ENCODE measurements at places on chromosomes 5 and 9. TPM values are rescaled to one million over a fixed set of nuclear protein-coding genes. Genes with fewer than 3 reads are reported as not detected.

GRCh38 chr5:137754961-137755762, 999 bp upstream of the HNRNPA0 start:
- no peak for DNase-seq

DNA sequence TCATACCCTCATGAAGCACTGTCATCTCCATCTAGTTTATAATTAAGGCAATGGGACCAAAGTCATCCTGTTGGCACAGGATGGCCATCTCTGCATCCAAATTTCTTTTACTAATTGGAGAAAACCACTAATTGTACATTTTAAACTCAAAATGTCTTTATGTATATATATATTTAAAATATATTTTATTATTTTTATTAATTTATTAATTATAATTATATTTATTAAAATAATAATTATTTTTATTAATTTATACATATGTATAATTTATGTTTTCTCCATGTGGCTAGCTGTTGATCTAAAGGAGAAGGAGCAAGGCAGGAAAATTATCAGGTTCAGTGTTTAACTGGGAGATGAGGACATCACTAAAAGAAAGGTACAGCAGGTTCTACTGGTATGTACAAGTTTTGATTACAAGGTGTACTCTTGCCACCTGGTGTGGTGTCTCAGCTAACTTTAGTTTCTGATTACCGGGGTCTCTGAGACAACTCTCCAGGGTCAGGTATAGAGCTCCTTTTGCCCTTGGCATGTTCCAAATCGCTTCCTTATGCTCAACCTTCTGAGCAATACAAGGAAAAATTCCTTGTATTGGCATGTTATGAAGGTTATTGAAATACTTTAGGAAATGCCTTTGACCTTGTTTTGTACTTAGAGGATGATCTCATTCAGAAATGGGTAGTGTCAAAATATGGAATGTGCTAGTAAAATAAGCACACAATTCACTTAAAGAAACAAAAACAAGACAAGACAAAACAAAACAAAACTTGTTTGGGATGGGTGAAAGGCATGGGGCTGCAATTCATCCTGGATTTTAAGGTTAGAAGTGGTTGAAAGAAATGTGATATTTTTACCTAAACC, 79.6 kb downstream of the GHR start:
- no peak for DNase-seq

GRCh38 chr5:157748760-157749461, 5.4 kb downstream of the LSM11 start:
- DNase-seq: no peak

Gene HAPLN1
- polyA plus RNA-seq: not detected

GRCh38 chr5:54037205-54037604, 273.2 kb downstream of the ARL15 start:
- DNase-seq: no peak

- peak; percentile 36 for DNase-seq
These were observed 413 bp downstream of the JADE2 start for GRCh38 chr5:134525683-134526482.

GRCh38 chr9:128001779-128002298, 21.1 kb upstream of the EEIG1 start:
- no peak for DNase-seq

DNA sequence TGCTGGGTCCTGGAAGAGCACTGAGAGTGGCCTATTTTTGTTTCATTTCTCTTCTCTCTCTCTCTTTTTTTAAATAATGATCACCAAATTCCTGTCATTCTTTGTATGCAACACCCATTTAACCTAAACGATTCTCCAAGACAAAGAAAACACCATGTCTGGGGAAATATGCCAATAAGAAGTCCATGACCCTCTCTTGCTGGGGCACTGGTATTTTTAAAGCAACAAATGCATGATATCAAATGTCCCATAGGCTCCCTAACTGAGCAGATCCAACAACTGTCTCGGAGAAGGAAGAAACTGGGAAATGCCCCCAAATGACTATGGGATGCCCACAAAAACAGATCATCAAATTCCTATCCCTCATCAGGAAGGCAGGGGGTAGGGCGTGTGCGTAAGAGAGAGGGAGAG, 567.4 kb downstream of the CCDC171 start:
- no peak for DNase-seq

DNA sequence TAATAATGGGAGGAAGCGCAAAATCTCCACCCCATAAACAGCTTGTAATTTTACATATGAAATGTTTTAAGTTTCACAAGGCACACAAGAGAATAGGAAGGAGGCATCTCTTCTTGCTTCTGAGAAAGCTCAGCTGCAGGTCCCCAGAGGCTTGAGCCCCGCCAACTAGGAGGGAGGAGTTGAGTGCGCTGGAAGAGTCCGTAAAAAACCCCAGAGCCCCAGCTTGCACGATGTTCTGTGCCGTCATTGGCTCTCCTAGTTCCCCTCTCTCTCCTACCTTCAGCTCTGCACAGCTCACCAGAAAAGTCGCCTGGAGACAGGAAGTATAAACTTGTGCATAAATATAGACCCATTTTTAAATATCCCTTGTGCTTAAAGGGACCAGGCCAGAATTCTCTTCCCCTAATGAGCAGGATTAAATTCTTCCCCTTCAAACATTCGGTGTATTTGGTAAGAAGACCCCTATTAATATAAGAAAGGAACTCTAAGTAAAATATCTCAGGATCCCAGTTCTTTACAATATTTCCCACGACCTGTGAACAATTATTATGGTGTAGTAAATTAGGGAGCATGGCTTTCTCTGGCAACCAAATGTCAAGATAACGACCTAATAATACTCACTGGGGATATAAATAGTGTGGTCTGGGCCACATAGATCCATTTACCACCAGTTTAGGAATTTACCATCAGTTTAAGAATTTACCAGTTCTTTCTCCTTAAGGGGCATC, 13.7 kb downstream of the GLRX start:
- peak; percentile 89 for DNase-seq

GRCh38 chr9:115114546-115114945, 3.4 kb downstream of the TNC start:
- no peak for DNase-seq

Gene CAVIN4
- not detected for polyA plus RNA-seq

Gene LYRM7
- 11.8 TPM for polyA plus RNA-seq

DNA sequence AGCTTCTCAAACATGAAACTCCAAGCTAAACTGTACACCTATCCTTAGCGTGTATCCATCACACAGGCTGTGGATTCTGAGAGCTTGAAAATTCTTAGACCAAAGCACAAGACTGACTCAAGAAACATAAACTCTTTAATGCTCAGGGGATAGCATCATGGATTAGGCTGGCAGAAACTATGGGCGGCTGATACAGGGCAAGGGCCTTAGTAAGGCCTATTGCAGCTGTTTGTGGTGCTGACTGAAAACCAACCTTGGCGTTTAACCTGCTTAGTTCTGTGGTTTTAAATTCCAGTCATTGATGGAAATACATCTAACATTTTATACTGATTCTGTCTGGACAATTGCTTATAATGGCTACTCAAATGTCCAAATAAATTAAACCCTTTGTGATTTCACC, 183.7 kb downstream of the TLR4 start:
- no peak for DNase-seq

GRCh38 chr9:18433620-18434019, 40.3 kb upstream of the ADAMTSL1 start:
- no peak for DNase-seq

Gene BTNL8
- polyA plus RNA-seq: not detected

Gene LVRN
- polyA plus RNA-seq: not detected

GRCh38 chr5:108061941-108062340, 320.0 kb downstream of the FBXL17 start:
- DNase-seq: no peak

Gene WNK2
- not detected for polyA plus RNA-seq

Gene SPEF2
- polyA plus RNA-seq: 7.3 TPM

DNA sequence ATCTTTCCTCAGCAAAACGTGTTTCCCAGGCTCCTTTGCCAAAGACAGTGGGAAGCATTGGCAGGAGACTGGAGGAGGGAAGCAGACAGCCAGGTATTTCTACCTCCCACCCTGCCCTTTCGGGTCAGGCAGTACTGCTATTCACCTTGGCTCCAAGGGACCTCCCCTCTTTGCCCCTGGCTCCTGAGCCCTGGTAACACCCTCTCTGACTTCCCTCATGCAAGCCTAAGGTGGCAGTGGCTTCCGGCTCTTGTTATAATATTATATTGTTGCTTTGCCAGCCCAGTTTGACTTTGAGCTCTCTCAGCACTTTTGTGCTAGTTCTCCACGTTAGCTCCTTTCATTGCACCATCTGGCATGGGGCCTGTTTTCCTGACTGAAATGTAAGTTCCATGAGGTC, 81.6 kb upstream of the IFNK start:
- no peak for DNase-seq

Gene HTR1A
- polyA plus RNA-seq: not detected

Gene PDE6A
- not detected for polyA plus RNA-seq

GRCh38 chr5:100615362-100615761, 80.2 kb downstream of the FAM174A start:
- DNase-seq: no peak

GRCh38 chr5:171848486-171848885, 62.9 kb downstream of the SMIM23 start:
- no peak for DNase-seq

GRCh38 chr5:66646570-66646969, 50.4 kb downstream of the MAST4 start:
- no peak for DNase-seq

Gene PTTG1
- polyA plus RNA-seq: 11.8 TPM

DNA sequence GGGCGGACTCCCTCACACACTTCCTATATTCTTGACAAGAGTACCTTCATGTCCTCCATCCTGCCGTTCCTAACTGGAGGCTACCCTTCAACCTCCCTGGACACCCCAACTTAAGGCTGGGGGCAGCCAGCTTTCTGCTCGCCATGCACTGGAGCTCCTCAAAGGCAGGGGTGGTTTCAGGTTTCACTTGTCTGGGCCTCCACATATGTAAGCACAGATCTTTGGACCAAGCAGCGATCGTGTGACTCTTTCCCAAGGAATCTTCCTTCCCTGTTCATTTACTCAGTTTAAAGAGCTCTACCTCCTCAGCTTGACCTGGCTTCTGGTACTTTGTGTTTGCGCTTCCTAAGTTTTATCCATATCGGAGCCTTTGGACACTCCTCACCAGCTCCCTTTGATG, 34.2 kb upstream of the TRPC7 start:
- DNase-seq: no peak

DNA sequence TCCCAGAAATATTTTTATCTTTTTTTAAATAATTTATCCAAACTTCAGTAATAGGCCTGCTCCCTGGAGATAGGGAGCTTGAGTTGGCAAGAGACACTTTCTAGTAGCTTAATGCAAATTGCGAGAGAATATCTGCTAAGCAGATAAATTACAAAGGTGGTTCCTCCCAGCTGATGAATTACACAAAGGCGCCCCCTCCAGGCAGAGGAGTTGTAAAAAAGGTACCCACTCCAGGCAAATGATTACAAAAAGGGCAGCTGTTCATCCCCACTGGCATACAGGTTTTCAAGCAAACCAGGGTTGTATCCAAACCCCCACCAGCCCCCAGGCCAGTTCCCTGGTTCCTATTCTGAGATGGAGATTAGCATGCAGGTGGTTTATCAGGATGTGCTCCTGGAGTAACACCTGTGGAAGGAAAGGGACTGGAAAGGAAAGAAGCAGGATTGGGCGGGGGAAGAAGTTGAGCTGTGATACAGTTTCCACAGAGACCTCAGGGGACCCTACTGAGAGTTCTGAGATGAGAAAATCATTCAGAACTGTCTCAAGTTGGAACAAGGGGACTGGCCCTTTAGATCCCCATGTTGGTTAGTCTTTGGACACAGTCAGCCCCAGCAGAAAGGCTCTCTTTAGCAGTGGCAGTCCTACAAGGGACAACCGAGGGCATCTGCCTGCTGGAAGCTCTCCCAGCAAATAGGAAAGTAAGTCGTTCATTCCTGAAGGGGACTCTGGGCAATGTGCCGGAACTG, 25.5 kb downstream of the ESM1 start:
- no peak for DNase-seq

- DNase-seq: no peak
These were observed 551.7 kb downstream of the MAT2B start for GRCh38 chr5:164057121-164057520.

DNA sequence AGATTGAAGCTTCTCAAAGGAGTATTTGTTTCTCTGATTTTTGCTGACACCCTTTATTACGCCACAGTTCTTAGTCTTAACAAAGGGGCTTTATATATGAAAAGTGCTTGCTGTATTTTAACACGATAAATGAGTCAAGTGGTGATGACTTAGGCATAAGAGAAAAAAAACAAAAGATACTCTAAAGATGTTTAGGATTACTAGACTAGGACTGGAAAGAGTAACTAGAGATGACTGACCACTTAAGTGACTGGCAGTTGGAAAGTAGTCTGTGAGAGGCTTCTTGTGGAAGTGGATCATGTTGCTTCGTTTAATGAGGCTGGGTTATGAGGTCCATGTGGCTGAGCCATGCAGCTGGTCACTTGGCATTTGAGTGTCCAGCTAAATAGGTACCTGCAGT, 69.4 kb upstream of the ACTBL2 start:
- DNase-seq: no peak

- no peak for DNase-seq
These were observed 100.0 kb downstream of the PSD2 start for GRCh38 chr5:139895647-139896046.

Gene MSH3
- 10.5 TPM for polyA plus RNA-seq

All from naive thymus-derived CD4-positive, alpha-beta T cell (primary cell).